ENCODE measurements at places on chromosomes 1 and 21.

- H3K4me1 ChIP-seq = no peaks in the 10 kb centered on the region
- no peak overlapping the region for H3K4me3 ChIP-seq
- DNase-seq = no peak
Observed at GRCh38 chr1:66518654-66519053, 15.3 kb upstream of the SGIP1 start.

DNA sequence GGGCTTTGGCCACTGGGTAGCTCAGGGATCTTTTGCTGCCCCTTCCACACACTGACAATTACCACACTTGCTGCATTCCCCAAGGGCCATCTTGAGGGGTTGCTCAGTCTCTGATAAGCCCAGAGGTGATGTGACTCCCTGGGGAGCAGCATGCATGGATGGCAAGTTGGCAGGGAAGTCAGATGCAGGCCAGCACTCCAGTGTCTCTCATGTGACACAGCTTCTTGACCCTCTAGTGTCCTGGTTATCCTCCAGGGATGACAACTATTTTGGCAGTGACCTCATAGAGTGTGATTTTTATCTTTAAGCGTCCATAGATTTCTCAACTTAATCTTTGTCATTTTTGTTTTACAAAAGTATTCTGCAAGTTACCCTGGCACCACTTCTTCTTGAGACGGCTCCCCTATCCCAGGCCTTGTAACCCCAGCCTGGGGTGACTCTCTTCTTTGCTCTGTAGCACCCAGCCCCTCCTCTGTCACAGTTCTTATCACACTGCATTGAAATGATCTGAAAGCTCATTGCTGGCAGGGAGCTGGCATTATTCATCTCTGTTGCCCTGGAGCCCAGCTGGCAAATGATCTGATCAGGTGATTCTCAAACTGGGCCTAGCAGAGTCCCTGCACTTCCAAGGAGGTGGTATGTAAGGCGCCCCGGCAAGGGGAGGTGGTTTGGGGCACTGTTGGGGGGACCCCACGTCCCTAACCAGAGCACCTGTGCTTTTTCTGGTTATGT is 72.6 kb downstream of the TENT5C start:
- no peaks in the 10 kb centered on the region for H3K4me1 ChIP-seq
- H3K27ac ChIP-seq = peak overlapping the region; percentile 64
- H3K36me3 ChIP-seq = no peaks in the 10 kb centered on the region
- no peak for DNase-seq
- peaks cover 6% of the 10 kb centered on the region for H3K27me3 ChIP-seq

- H3K36me3 ChIP-seq = no peaks in the 10 kb centered on the region
- H3K4me3 ChIP-seq = peak overlapping the region; percentile 81
- H3K4me1 ChIP-seq = peaks cover 50% of the 10 kb centered on the region
- peak; percentile 85 for DNase-seq
- peaks cover 3% of the 10 kb centered on the region for H3K27me3 ChIP-seq
Observed at GRCh38 chr1:17538428-17539117, 925 bp upstream of the ARHGEF10L start.

- DNase-seq = no peak
- no peaks in the 10 kb centered on the region for H3K36me3 ChIP-seq
- H3K27me3 ChIP-seq = no peaks in the 10 kb centered on the region
- H3K4me3 ChIP-seq = no peak overlapping the region
- no peak overlapping the region for H3K27ac ChIP-seq
- H3K4me1 ChIP-seq = no peaks in the 10 kb centered on the region
Observed at GRCh38 chr21:21713651-21714180, 715.5 kb downstream of the NCAM2 start.

- no peak for DNase-seq
- H3K36me3 ChIP-seq = no peaks in the 10 kb centered on the region
- H3K27me3 ChIP-seq = peaks cover 17% of the 10 kb centered on the region
- no peak overlapping the region for H3K4me3 ChIP-seq
Observed at GRCh38 chr1:226479474-226479873, 69.1 kb upstream of the STUM start.

GRCh38 chr1:6421266-6421665 is 1.5 kb upstream of the HES2 start:
- H3K27ac ChIP-seq = no peak overlapping the region
- peaks cover 93% of the 10 kb centered on the region for H3K27me3 ChIP-seq
- no peak for DNase-seq
- H3K36me3 ChIP-seq = no peaks in the 10 kb centered on the region

DNA sequence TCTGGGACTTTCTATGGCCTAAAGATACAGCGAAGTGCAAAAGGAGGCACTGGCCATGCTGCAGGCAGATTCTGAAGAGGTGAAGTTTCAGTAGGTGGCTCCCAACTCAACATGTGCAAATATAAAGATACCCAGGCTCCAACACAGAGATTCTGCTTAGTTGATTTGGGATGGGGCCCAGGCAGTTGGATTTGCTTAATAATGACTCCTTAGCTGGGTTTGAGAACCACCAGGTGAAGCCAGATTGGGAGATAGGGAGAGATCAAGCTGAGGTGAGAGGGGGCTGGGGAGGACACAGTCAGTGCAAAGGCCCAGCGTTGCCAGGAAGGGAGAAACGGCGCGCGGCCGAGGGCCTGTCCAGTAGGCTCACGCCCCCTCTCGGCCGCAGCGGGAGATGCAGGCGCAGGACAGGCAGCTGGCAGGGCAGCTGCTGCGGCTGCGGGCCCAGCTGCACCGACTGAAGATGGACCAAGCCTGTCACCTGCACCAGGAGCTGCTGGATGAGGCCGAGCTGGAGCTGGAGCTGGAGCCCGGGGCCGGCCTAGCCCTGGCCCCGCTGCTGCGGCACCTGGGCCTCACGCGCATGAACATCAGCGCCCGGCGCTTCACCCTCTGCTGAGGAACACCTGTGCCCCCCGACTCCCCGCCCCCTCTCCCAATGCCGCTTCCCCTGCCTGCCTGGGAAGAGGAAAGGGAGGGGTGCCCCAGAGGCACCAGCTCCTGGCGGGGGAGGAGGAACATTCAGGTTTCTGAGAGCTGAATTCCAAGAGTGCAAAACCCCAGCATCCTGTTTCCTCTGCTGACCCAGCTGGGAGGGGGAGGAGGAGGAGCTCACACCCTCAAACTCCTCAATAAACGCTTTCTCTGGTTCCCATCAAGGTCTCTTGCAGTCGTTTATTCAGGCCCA is 1.2 kb downstream of the FAM167B start:
- H3K4me1 ChIP-seq = peaks cover 58% of the 10 kb centered on the region
- peak overlapping the region; percentile 23 for H3K4me3 ChIP-seq
- H3K36me3 ChIP-seq = no peaks in the 10 kb centered on the region
- DNase-seq = peak; percentile 89
